ENCODE measurements at places on chromosomes 16 and 17.
A peak's percentile ranks its signal among the peaks of the same experiment; 100 is the strongest.

DNA sequence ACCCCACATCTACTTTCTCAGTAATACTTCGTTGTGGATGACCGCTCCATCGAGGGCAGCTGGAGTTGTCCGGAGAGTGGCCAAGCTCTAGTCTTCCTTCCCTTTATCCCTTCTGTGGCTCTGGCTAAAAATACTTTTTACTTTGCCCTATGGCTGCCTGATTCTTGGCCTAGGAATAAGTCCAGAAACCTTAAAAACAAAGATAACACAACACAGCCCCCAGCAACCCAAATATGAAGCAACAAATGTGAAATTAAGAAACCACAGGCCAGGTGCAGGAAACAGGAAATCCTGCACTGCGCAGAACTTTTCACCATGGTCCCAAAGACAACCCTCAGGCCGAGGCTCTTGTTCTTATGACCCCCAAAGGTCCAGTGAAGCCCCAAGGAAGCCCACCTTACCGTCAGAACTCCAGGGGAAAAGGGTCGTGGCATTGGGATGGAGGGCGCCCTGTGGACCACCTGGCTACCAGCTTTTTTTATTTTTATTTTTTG, 26.0 kb downstream of the TK2 start:
- DNase-seq, result no peak

- DNase-seq, result no peak
These were observed 59.1 kb downstream of the C17orf67 start for GRCh38 chr17:56774650-56775049.

DNA sequence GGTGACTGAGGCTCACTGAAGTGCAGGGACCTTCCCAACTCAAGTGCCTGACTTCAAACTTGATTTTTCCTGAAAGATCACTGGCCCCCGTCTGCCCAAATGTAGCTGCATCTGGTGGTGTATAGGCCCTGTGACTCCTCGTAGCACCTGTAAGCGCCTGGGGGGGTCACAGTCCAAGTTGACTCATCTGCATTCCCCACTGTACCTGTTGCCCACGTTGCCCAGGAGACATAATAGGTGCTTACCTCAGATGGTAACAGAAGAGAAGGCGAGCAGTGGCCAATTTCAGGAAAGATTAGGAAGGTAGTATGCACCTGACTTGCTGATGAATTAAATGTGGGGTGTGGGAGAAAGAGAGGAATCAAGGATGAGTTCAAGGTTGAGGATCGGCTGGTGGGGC, 44.1 kb upstream of the EMP2 start:
- no peak for DNase-seq

DNA sequence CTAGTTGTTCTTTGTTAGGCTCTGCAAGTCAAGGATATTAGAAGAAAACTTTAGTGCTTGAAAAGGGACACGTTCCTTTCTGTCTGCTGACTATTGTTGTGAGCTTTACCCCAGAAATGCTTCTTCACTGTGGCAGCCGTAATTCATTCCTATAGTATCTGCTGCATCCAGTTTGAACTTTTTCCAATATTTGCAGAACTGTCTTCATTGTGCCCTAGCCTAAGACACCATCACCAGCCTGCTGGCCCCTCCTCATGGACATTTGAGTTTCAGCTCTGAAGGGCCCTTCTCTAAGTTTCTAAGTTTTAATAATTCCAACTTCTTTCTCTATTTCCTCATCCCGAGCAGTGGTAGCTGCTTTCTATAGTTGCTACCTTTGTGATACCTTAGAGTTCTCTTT, 91.7 kb downstream of the SLC39A11 start:
- no peak for DNase-seq

GRCh38 chr17:33580215-33580614, 287.1 kb upstream of the ASIC2 start:
- no peak for DNase-seq

GRCh38 chr16:20259541-20259940, 67.8 kb downstream of the GP2 start:
- DNase-seq, result no peak

DNA sequence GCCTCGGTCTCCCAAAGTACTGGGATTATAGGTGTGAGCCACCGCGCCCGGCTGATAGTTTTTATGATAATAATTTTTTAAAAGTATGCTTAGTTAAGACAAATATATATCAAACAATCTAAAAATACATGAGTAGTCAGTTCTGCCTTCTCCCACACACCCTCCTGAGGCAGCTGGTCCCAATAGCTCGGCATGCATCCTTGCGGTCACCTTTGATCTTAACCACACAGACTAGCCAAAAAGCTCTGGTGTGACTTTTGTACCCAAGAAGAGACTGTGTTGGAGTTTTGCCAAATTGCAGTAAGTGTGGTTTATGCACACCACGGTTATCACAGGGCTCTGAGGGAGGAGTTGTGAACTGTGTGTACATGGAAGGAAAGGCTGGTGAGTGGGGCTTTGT, 25.6 kb downstream of the ATP6V0A1 start:
- no peak for DNase-seq

GRCh38 chr16:77300256-77300655, 101.0 kb downstream of the SYCE1L start:
- DNase-seq, result no peak

DNA sequence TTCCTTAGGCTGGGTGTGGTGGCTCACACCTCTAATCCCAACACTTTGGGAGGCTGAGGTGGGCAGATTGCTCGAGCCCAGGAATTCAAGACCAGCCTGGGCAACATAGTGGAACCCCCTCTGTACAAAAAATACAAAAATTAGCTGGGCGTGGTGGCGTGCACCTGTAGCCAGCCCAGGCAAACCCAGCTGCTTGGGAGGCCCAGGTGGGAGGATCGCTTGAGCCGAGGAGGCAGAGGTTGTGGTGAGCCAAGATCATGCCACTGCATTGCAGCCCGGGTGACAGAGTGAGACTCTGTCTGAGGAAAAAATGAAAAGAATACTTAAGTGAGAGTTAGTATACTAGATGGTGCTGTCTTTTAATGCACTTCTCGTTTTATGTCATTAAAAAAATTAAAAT, 15.1 kb downstream of the PPM1D start:
- no peak for DNase-seq

DNA sequence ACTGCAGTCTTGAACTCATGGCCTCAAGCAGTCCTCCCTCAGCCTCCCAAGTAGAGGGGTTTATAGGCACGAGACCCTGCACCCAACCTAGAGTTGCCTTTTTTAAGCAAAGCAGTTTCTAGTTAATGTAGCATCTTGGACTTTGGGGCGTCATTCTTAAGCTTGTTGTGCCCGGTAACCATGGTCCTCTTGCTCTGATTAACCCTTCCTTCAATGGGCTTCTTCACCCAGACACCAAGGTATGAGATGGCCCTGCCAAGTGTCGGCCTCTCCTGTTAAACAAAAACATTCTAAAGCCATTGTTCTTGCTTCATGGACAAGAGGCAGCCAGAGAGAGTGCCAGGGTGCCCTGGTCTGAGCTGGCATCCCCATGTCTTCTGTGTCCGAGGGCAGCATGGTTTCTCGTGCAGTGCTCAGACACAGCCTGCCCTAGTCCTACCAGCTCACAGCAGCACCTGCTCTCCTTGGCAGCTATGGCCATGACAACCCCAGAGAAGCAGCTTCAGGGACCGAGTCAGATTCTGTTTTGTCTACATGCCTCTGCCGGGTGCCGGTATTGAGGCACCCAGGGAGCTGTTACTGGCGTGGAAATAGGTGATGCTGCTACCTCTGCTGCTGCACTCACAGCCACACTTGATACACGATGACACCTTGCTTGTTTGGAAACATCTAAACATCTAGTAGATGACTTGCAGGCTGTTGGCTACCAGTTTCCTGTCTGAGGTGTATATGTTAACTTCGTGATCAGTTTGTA, 3.3 kb downstream of the RPL13 start:
- DNase-seq, result no peak

- no peak for DNase-seq
These were observed 224.4 kb upstream of the CACNG5 start for GRCh38 chr17:66610361-66611133.

GRCh38 chr17:40015998-40016985, 1.1 kb downstream of the CSF3 start:
- DNase-seq, result no peak

DNA sequence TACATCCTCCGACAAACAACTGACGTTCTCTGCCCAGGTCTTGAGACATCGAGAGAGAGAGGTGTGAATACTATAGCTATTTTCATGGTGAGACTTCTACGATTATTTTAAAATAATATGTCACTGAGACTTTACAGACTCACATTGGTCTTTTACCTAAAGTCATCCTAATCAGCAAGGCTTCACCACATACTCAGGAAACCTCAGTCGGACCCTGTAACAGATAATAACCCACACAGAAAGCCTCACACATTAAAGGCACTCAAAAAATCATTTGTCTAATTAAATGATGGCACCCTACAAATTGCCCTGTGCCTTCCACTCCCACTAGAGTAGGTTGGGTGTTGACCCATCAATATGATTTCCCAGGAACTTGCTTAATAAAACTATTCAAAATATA, 19.8 kb upstream of the SLC39A11 start:
- DNase-seq, result no peak

- DNase-seq, result no peak
These were observed 53.4 kb downstream of the ASIC2 start for GRCh38 chr17:33239702-33240101.

DNA sequence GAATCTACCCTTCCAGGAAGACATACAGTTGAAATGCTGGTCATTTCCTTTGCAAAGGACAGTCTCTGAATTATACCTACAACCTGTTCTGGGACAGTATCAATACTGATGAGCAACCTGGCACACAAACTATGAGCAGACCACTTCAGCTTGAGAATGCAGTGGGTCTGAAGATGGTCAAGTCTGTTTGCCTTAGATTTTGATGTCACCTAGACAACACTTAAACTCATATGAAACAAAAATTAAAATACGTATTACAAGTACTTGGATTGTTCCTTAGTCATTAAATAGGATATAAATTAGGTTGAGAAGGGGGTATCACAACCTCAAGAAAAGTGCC, 3.5 kb downstream of the SRSF2 start:
- no peak for DNase-seq

DNA sequence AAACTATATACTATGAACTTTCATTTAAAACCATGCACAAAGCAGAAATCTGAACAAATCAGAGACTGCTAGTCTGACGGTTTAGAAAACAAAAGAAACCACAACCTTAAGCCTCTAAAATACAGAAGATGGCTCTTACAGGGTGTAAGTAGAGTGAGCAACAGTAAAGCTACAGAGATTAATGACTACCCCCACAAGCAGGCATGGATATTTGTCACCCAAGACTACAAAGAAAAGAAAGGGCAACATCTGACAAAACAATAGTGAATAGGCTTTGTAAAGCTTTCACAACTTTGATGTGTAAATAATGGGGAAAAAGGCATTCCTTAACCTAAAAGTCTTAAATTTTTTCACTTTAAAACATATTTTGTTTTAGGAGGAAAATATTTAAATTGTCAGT, 75.0 kb downstream of the SPAG9 start:
- DNase-seq, result no peak

DNA sequence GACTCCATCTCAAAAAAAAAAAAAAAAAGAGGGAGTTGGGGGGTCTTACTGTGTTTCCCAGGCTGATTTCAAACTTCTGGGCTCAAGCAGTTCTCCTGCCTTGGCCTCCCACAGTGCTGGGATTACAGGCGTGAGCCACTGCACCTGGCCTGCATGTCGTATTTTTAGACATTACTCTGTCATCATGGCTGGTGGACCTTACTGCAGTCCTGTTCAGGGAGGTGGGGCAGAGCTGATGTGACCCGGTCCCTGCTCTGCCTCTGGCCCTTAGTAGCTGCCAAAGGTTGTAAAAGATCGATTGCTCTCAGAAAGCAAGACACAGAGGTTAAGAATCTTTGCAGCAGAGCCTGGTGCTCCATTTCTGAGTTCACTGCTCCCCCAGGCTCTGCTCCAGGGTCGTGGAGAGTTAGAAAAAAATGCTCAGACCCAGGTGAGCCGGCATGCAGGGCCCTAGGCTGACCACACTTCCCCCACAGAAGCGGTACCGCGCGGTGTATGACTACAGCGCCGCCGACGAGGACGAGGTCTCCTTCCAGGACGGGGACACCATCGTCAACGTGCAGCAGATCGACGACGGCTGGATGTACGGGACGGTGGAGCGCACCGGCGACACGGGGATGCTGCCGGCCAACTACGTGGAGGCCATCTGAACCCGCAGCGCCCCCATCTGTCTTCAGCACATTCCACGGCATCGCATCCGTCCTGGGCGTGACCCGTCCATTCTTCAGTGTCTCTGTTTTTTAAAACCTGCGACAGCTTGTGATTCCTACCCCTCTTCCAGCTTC, 7.1 kb upstream of the LASP1NB start:
- no peak for DNase-seq

DNA sequence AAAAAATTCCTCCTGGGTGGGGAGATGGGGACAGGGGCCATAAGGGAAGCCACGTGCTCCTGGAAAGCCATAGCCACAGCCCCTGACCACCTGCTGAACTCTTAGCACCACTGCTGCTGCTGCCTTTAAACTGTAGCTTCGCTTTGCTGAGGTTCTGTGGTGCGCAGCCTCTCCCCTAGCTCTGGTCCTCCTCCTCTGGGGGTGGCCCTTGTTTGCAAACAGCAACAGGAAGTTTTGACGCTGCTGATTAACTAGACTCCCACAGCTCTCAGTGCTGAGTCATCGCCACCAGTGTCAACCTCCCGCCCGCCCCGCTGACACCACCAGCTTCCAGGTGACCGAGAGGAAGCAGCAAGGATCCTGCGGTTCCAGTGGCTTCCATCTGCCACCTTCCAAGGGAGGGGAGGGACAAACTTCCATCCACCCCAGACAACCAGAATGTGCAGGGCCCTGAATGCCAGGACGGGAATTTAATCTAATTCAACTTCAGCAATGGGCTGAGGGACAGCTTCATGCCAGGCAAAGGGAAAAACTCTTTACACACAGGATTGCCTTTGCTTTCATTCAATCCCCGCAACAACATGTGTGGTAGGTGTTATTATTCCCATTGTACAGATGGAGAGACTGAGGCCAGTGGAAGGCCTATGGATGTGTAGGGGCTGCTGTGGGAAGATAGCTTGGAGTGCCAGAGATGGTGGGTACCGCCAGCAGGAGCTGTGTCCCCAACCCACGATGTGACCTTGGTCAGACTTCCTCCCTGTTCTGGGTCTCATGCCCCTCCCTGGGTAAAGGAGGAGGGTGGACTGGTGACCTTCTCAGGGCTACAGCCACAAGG, 8.1 kb upstream of the KIFC3 start:
- no peak for DNase-seq

GRCh38 chr17:76478097-76478496, 10.7 kb downstream of the AANAT start:
- no peak for DNase-seq

DNA sequence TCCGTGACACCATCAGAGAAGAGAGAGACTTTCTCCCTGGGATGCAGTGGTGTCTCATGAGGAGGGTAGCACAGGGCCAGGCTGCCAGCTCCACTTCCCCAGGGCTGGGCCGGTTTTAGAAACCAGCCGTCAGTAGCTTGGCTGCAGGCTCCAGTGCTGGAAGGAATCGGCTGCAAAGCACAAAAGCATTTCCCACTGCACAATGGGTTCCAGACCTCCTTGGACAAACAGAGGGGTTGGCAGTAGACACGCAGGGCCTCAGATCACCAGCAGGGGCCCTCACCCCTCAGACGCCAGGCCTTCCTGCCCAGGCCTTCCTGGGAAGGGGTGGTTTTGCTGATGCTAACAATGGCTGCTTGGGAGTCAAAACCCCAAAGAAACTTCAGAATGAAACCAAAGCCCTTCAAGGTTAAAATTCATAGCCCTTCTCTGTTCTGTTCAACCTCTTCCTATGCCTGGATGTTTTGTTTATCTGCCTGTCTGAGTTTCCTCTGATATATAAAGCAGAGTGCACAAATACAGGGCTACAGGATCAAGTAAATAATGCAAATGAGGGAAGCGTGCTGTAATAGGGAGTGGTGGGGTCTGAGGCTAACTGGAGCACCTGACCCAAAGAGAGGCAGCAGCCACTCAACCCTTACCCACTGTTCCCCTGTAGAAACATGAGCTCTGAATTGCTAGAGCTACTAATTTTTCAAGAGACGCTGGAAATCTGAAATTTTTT, 26.2 kb downstream of the TEKT5 start:
- peak; percentile 45 for DNase-seq
